Muscle of leg (tissue), 16 donors: ENCODE measurements at places on chromosomes 2 and 18.

GRCh38 chr2:96923810-96924774, 54.2 kb upstream of the SEMA4C start:
- DNase-seq = no peak

DNA sequence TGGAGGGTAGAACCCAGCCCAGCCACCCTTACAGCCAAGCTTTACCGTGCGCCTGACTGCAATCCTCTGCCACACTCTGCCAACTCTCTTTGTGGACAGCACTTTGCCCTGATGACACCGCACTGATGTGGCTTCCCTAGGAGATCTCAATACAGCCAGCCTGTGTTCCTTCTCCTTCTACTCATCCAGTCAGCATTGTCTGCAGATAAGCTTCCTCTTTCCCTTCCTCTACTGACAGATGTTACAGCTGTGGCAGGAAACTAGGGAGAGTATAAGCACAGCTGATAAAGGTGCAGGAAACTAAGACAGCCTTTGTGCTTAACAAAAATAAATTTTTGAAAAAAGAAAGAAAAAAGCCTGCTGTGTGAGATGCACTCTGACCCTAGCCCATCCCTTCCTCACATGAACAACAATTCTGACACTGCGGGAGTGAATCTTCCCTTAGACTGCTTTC, 25.0 kb downstream of the CEP68 start:
- peak; percentile 76 for DNase-seq

- DNase-seq = no peak
Measured at GRCh38 chr2:212546669-212547068, 8.1 kb upstream of the ERBB4 start.

DNA sequence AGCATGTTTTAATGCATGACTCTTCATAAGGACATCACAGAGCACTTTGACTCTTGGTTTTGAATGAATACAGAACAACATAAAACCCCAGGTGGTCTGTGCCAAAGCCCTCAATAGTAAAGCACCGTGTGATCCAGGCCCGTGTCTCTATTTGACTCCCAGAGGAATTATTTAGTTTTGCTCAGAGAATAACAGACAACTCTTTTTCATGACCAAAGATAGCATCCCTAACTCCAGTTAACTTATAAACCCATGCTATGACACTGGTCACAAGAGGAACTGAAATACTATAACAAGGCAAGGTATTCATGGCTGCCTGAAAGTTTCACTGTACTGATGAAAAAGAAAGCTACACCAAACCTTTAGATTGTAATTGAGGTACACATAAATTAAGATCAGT, 128.4 kb downstream of the IKZF2 start:
- DNase-seq = no peak

DNA sequence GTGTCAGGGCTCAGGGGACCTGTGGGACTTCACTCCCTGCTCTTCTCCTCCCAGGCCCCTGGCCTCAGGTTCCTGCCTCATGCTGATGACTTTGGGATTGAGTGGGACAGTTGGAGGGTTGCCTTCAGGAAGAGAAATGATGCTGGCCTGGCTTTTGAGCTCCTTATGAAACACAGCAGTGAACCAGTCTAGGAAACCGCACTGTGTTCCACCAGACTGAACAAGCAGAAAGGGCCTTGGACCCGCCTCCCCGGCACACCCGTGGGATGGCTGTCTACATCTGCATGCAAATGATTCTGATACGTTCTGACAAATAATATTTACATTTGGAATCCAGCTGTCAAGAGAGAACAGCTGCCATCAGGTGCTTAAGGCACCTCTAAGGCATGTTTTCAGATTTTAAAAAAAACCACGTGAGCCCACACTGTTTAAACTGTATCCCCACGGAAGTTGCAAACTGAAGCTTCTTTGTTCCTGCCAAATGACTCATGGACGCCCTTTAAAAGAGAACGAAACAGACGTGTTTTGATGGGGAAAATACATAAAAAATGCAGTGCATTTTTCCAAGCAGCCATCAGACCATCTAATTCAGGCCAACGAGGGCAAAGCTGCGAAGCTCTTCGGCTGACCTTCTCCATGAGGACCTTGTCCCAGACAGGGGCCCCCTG, 27.6 kb upstream of the ASAP2 start:
- DNase-seq = peak; percentile 79

DNA sequence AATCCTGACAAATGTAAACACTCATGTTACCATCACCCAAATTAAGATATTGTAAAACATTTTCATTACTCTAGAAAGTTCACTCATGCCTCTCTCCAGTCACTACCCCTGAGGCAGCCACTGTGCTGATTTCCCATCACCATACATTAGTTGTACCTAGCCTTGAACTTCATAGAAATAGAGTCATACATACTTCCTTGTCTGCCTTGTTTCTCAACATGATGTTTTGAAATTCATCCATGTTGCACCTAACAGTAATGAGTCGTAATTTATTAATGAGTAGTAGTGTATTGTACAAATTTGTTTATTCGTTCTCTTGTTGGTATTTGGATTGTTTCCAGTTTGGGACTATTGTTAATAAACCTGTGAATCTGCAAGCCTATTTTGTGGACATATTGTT, 49.0 kb upstream of the TWSG1 start:
- no peak for DNase-seq

- DNase-seq = no peak
Measured at GRCh38 chr18:40692871-40693270, 1262.2 kb upstream of the PIK3C3 start.

- DNase-seq = no peak
Measured at GRCh38 chr2:63642946-63643345, 54.2 kb downstream of the MDH1 start.

DNA sequence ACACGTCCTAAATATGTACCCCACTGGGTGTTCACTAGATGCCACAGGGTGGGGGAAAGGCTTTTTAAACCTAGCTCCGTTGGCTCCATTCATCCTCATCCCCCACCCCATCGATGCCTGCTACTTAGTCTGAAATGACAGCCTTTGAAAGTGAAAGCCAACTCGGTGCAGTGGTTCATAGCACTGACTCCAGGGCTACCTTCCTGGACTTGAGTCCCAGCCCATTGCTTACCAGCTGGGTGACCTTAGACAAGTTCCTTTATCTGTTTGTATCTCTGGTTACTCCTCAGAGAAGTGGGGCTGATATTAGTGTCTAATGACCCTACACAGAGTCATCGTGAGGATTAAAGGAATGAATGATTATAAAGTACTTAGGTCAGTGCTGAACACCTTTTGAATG, 24.4 kb downstream of the EHD3 start:
- DNase-seq = no peak

DNA sequence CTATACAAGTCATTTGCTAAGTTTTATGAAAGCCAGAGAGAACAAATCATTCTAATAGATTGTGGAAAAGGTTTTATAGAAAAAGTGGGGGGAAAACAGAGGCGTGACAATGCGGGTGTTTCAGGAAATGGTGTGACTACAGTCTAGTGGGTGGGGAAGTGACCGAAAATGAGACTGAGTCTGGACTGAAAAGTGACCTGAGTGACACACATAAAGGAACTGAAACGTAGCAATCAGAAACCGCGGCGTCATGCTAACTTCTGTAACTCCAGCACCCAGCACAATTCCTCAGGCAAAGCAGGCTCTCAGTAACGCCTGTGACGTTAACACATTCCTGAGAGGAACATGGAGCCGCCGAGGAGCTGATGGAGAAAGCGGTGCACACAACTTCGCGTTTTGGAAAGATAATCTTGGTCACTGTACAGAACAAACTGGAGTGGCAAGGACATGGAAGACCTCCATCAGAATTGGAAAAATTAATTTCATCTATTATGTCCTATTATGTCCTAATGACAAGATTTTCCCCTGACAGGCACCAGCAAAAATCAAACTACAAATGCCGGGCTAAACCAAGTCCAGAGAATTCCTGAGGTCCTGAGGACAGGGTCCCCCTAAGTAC, 1.4 kb upstream of the CD226 start:
- DNase-seq = peak; percentile 48

DNA sequence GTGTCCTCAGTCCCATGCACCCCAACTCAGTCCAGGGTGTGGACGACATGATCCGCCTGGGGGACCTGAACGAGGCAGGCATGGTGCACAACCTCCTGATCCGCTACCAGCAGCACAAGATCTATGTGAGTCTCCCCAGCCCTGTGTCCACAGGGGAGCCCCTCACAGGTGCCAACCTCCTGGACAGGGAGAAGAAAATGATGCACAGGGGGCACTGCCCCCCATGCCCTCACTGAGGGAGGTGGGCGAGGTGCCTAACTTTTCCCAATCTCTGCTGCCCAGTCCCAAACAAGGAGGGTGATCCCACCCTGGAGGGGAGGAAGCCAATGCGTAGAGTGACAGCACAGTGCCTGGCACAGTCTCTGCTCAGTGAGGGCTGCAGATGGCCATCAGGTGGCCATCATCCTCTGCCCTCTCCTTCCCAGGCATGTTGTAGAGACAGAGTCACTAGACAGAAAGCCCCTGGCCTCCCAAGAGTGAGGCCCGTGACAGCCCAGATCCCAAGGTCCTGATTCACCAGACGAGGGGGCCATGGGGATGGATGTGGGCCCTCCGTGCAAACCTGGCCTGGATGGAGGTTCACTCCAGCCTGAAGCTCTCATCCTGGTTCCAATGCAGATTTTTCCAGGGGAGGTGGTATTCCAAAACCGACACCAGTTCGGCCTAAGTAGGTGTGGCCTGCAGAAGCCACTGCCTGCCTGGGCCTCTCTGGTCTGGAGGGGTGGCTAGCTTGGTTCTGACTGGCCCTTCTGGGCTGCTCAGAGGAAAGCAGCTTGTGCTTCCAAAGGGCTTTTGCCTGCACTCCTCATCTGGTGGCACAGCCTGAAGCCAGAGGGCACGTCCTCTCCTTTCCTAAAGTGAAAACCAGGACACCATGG, 30.0 kb downstream of the MYO7B start:
- no peak for DNase-seq

- no peak for DNase-seq
Measured at GRCh38 chr2:99255491-99256318, at the start of gene LYG2. TSS of gene LYG2 (minus strand) at chr2:99255666. CDS start at chr2:99254260, 1,406 bp downstream.
